DMS 273 treated with DMSO at 0.1 percent for 48 hours (cell line): ENCODE measurements at places on chromosomes 12 and 14.

DNA sequence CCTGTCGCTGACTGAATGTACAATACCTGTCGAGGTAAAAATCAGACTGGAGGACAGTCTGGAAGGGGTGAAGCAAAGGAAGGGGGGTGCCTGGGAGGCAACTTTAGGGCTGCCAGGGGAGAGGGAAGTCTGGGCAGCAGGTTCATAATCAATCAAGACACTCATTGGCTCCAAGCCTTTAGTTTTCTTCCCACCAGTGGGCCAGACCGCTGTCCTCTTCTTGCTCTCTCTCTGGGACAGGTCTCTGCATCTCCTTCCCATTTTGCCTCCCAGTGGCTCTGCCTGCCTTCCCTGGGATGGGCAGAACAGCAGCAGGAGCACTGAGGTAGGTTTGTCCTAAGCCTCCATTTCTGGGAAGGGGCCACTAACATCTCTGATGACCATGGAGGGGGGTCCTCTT, 206.5 kb downstream of the TTC8 start:
- no peak for DNase-seq

DNA sequence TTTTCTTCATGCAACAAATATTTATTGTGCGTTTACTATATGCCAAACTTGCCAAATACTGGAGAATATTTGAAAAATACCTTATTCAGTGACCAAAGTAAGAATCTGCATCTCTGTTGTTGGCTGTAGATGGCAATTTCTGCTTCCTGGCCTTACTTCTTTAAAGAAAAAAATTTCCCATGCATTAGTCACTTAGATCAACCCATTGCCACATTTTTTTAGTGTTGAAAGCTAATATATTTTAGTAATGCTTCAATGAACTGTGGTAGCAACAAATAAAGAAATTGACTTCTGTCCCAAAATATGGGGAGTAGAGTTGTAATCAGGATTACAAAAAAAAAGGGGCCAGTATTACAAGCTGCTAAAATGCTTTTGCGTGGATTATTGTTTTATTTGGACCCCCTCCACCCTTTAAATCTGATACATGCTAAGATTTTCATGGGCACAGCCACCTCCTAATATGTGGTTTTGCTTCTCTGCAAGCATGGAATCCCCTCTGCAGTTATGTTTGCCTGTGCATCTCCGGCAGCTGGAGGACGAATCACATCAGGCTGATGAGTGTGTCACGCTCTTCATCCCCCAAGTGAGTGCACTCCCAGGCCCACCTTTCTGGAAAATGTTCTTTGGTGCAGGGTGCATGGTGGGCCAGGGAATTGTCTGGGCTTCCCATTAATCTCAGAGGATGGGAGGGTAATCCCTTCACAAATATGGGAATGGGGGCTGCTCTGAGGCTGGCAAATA, 38.1 kb upstream of the PTCSC3 start:
- DNase-seq, result no peak

DNA sequence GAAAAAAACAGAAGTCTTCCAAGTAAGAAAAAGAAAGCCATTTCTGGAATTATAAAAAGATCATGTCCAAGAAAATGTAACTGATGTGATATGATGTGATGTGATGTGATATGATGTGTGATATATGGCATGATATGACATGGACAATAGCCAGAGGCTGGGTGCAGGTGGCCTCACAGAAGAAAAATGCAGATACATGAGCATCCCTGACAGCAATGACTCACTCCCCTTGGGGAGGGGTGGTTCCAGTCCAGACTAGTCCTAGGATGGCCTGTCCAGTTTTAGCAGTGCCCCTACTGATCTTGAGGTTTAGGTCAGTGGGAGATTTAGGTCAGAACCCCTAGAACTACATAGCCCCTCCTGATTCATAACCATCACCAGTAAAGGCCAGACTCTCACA, 3.5 kb upstream of the RHOJ start:
- DNase-seq, result no peak

DNA sequence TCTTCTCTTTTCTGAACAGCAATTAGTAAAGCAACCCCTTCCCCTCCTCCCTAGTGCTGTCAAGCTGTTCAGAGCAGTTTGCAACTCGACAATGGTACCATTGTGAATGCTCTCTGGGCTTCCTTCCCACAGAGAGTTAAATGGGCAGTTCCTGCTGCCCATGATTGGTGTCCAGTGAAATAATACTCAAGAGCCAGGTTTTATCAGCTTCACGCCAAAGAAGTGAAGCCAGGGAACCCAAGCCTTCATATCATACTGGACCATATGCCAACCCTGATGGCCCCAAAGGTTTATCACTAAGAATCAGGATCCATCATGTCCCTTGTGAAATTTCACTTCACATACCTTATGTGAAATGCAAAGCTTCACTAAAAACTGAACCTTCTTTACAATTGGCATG, 24.7 kb downstream of the INSM2 start:
- DNase-seq, result peak; percentile 64

DNA sequence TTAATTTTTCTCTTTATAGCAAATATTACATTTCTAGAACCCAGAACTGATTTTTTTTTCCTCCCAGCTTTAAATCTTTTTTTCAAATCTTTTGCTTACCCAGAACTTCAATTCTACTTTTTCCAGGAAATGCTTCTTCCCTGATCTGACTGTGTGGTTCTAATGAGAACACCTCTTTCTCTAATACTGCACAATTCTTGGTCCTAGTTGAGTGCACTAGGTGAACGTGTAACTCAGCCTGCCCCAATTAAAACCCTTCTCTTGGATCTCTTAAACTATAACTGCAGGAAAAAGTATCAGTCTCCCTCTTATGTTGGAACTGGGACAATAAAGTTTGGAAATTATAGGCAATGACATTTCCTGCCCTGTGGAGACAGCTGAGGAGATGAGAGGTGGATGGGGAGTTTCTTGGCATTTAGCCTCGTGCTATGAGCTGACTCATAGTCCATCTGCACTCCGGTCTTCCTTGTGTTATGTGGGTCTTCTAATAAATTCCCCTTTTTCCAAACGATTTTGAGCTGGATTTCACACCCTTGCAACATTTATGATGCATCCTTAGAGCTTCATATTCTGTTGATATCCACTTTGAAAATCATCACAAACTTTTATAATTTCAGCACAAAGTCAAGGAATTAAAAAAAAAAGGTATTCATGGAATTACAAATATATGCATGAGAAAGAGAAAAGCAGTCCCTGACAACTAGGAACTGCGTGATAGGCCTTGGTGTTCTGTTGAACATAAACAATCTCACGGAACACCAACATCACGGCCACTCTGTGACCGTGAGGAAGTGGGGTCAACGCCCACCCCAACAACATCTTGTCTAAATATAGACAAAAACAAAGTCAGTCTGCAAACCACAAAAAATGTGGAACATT, 52.4 kb downstream of the BRMS1L start:
- DNase-seq, result peak; percentile 56

DNA sequence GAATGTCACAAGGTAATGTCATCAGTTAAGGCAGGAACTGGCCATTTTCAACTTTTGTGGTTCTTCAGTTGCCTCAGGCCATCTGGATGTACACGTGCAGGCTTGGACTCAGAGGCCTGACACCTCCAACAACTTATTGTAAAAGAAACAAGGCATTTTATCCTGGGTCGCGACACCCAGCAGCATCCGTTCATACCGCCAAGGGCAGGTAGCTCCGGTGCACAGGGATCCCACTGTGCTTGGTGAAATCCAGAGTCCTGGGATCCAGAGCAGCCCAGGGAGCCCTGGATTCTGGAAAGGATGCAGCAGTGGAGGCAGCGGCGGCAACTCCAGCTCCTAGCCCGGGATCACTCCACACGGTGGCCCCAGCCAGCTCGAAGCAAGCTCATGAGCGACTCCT, 380.9 kb upstream of the STXBP6 start:
- no peak for DNase-seq

DNA sequence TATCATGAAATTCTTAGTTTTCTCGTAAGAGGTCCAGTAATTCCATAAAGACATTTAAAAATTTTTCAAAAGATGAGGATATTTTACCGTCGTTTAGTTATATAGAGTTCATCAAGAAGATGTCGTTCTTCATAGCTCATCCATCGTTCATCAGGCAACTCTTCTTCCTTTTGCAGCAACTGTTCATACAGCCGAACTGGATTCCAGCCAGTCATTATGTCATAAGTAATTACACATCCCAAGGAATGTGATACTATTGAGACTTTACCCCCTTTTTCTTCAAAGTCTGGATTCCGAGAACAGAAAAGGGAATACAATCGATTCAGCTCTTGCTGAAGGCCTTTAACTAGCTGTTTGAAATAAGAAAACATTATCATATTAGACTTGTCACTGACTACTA, 90.3 kb downstream of the DDHD1 start:
- no peak for DNase-seq

DNA sequence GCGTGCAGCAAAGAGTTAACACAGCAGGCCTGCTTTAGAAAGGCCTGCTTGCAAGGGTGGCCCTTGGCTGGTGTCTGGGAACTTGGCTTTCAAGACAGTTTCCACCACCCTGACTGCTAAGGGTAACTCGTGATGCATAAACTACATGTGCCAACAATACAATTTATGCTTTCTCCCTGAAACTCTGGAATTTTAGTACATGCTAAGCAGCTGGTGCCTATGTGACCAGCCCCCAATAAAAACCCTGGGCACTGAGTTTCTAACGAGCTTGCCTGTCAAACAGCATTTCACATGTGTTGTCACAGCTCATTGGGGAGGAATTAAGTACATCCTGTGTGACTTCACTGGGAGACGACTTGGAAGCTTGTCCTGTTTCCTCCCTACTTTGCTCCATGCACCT, 133.1 kb downstream of the SLC5A8 start:
- no peak for DNase-seq

DNA sequence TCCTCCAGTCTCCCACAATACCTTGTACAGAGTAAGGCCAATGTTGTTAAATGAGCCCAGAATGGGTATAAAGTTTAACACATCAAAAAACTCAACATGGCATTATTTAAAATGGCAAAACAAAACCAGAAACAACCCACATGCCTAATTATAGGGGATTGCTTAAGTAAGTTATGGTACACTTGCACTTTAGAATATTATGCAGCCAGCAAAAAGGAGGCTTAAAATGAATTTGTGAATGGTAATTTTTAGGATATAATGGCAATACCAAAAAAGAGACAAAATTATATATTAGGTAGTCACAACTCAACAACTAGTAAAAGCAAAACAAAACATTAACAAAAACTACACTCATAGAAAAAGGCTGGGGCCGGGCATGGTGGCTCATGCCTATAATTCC, 39.7 kb downstream of the SYNE3 start:
- no peak for DNase-seq

DNA sequence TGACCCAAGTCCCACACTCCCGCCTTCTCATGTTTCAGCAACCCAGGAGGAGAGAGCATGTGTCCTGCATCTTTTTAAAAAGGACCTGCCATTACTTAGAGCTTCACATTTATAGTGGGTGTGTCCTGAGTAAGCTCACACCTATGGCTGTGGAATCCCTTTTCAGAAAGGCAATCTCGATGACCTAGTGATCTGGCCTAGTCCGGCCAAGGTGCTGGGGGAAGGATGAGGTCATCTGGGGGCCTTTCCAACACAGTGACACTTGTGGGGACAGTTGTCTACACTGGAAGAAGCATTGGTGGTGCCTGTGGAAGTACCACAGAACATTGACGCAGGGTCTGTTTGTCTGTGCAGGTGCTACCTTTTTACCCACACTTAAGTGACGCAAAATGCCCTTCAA, 8.2 kb downstream of the TCP11L2 start:
- DNase-seq, result no peak

DNA sequence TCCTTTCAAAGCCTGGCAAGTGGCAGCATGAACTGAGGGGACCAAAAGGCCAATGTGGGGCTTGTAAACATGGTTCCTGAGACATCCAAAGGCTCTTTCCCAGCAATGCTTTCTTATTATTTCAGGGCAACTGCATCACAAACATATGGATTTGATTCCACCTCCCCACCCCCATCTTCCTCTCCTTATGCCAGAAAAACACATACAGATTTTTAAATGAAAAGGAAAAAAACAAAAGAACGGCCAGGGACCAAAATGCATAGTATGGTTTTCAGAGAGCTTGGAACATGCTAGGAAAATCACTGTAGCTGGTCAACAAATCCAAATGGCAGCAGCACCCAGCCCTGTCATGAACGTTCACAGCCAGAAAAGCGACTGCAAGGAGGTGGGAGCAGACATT, 167.6 kb downstream of the ANO2 start:
- no peak for DNase-seq

GRCh38 chr14:48398675-48399282, 723.4 kb upstream of the MDGA2 start:
- DNase-seq, result no peak

GRCh38 chr12:107486140-107486892, 199.3 kb upstream of the PWP1 start:
- no peak for DNase-seq

GRCh38 chr12:13661005-13661887, 320.2 kb downstream of the GRIN2B start:
- peak; percentile 1 for DNase-seq

- no peak for DNase-seq
Measured at GRCh38 chr12:25271486-25272098, 20.9 kb upstream of the KRAS start.

- no peak for DNase-seq
Measured at GRCh38 chr12:90343966-90344365, 611.0 kb downstream of the CCER1 start.

GRCh38 chr14:64891839-64892375, 12.2 kb upstream of the SPTB start:
- DNase-seq, result peak; percentile 39

DNA sequence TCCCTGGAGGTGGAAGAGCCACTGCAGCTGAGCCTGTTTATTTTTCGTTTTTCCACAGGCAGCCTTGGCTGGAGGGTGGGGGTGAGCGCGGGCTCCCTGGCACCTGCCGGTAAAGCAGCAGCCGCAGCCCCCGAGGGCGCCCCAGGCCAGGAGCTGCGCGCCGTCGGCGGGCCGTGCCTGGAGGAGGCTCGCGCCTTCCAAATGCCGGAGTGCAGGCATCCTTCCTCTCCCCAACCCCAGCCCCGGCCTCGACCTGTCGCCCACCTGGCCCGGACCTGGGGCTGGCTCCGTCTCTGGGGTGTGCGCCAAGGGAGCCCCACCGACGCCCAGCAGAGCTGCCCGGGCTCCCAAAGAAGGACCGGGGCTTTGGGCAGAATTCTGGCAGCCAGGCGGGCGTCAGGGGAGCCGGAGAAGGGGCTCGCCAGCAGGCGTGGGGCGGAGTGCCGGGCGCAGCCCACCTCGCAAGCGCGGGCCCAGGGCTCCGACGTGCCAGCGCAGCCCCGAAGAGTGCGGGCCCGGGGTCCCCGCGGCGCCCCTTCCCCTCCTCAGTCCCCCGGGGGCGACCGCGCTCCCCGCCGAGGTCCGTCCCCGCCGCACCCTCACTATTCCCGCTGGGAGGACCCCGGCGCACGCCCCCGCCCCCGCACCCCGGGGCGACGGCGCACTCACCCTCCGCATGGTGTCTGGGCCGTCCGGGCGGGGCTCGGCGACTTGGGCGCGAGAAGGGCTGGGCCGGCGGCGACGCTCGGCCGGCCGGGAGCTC, 130.3 kb downstream of the NDUFA12 start:
- DNase-seq, result no peak

DNA sequence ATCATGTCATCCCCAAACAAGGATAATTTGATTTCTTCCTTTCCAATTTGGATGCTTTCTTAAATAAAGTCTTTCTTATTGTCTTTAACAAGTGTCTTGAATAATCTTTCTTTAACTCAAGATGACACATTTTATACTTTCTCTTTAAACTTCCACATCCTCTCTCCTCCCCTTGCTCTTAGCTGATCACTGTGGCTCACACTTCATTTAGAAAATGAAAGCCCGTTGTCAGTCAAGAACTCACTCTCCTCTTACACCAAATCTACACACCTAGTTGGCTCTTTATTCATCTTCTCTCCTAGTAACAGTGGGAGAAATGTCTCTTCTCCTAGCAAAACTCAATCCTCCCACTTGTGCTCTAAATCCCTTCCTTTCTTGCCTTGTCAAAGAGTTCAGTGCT, 10.4 kb upstream of the RMST start:
- no peak for DNase-seq

- no peak for DNase-seq
Measured at GRCh38 chr12:118374909-118375308, 1.4 kb upstream of the SUDS3 start.
